ENCODE measurements at places on chromosomes 4 and X.

DNA sequence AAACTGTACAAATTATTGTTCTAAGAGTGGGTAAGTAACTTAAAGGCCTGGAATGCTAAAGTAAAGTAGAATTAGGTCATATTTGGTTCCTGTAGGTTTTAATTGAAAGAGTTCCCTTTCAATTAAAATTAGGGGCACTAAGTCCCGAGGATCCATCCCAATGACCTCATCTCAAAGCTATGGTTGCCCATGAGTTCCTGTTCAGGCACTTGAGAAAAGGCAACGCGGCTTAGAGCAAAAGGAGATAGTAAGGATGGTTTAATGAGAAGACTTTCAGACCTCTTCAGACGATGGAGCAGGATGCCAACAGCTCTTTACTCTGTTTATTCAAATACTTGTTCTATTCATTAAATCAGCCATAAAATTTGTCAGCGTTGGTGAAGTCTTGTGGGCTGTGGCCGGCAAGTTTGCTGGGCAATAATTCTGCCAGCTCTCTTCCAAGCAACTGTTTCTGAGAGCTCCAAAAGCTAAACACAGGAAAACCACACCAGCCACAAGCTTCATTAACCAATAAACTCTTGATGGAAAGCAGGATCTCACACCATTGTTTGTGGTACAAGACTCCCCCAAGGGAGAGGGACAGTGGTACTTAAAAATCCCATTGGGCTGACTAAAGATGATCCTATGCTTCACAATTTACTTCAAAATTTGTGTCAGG, 167.4 kb downstream of the COL4A6 start:
- no peak for DNase-seq

DNA sequence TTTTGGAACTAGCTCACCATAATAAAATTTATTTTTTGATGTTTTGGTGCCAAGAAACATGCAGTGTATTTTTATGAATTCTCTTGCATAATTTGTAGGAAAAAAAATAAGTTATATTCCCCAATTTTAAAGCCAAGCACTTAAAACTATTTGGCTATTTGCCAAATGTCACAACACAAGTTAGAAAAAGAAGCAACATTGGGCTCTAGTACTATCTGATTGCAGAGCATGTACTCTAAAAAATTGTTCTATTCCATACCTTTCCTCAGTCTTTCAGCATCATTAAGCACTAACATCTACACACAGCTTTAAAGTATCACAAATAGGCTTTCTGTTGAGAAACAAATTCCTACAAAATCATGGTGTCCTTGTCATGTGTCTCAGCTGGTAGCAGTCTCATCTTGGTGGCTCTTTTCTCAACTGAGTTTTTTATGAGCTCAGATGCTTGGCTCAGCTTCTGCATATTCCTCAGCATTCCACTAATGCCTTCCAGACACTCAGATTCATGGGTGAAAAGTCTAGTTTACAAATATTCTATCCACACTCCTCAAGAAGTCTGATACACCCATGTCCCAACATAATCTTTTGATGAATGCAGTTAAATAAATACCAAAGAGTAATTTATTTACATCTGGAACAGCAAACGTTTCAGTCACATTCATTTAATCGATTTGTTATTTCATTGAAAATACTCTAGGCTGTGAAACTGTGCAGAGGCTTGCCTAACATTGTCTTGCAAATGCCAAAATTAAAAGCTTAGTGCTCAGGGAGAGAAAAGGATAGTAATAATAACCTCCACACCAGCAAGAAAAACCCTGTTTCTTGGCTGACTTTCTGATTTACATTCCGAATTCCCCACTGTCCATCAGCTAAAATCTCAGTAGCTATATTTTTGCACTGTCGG, 2209.9 kb downstream of the PCDH7 start:
- no peak for DNase-seq

GRCh38 chr4:39855909-39856512, 121.7 kb downstream of the PDS5A start:
- DNase-seq: no peak

DNA sequence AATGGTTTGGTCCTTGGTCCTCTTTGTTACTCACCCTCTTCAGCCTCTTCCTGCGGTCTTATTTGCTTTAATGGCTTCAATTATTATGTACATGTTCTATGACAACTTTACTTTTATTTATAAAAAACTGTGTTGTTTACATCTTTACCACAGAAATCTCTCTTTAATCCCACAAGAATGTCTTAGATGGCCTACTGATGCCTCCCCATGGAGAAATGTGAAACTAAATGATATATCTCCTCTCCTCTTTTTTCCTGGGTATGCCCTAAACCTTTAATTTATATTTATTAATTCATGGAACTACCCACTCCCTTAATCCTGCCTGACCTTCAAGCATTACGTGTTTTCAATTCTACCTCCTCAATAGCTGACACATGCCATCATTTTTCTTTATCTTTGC, 573.2 kb downstream of the CENPC start:
- no peak for DNase-seq

DNA sequence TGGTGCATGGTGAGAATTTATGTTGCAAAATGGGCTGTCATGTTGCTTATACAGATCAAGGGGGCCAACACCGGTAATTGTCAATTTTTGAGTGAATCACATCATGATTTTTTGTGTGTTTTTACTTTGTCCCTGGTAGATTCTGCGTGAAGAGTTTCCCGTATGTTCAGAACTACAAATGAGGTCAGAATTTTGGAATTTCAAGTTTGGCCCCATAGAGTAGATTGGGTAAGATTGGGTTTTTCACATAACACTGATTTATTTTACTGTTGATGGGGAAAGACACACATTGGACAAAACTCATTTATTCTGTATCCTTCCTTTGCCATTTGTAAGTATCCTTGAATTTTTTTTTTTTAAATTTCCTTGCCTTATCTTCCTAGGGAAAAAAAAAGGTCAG, 158.5 kb upstream of the MXRA5 start:
- no peak for DNase-seq

- no peak for DNase-seq
These were observed 108.2 kb upstream of the ACSL4 start for GRCh38 chrX:109841257-109841656.

- no peak for DNase-seq
These were observed 1.7 kb upstream of the PDHA2 start for GRCh38 chr4:95838192-95838591.

GRCh38 chr4:173214231-173214630, 45.6 kb downstream of the GALNT7 start:
- no peak for DNase-seq

- DNase-seq: no peak
These were observed 11.0 kb upstream of the DUSP9 start for GRCh38 chrX:153635788-153636668.

- DNase-seq: no peak
These were observed 50.8 kb downstream of the PRPS1 start for GRCh38 chrX:107678957-107679740.

- no peak for DNase-seq
These were observed 52.4 kb downstream of the GAK start for GRCh38 chr4:879729-880077.

GRCh38 chr4:67624939-67625338, 66.4 kb downstream of the STAP1 start:
- DNase-seq: no peak

GRCh38 chr4:6115342-6115741, 85.0 kb downstream of the JAKMIP1 start:
- no peak for DNase-seq

GRCh38 chr4:37244583-37245390, at the start of gene NWD2:
Gene NWD2, plus strand, starts transcription at chr4:37244743. Its CDS starts 325 bp downstream, at chr4:37245068.
- no peak for DNase-seq

DNA sequence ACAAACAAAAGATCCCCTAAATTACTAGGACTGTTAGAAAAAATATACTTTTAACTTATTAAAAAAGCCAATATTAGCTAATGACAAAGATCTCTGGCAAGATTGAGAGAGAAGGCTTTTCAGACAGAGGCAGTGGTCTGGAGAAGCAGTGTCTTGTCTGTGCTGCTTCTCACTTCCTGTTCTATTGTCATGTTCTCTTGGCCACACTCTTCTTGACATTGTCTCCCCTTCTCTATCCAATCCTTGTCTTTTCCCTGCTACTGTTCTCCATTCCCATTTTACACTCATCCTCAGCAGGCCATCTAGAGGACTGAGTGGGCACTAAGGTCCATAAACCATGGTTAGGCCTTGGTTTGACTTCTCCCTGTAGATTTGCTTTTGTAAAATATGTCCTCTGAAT, 14.0 kb upstream of the TAPT1 start:
- no peak for DNase-seq

DNA sequence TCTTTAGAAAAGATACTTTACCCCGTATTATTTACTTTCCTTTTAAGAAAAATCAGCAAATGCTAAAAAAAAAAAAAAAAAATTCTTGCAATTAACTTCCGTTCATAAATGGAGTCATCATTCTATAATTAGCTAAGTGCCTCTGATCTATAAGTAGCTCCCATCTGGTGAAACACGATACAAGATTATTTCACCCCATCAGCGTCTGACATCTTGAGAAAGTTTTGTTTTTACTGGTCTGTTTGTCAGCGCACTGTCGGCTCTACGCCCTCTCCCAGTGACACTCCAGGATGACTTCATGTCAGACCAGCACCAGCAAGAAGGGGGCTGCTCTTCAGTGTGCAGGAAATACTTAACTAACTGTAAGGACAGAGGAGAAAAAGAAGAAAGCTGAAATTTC, 108.3 kb downstream of the AFAP1 start:
- no peak for DNase-seq

DNA sequence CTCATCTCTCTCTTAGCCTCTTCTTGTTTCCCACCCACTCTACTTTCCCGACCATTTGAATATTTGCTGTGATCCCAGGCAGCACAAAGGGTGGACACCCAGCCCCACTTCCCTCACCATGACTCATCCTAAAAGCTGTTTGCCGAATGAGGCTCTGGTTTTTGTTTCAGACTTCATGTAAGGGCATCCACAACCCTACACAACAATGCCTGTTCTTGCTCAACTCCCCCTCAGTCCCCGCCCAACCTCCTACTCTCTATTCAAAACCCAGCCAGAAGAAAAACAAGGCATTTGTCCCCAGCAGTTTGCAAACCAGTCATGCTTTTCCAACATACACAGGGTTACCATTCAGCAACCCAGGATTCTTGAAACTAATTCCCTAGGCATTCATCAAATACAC, 516.5 kb upstream of the CNKSR2 start:
- no peak for DNase-seq

GRCh38 chr4:17567271-17567670, 9.7 kb upstream of the LAP3 start:
- DNase-seq: no peak

DNA sequence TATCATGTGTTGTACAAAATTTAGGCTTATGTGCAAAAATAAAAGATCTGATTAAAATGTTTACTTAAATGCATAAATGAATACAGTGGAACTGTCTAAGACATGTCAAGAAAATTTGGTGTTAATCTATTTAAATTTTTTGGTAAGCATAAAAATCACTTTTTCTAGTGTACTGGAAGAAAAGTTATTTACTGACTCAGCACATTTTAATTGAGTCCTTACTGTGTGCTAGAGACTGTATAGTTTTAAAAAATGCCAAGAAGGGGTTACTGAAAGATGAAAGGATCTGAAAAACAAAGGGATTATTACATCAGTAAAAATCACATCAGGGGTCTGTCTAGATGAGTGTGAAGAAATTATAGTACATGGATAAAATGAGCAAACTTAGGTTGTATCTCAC, 60.6 kb downstream of the RAPGEF2 start:
- no peak for DNase-seq

- no peak for DNase-seq
These were observed 7.8 kb upstream of the ATP2B3 start for GRCh38 chrX:153509592-153509991.

DNA sequence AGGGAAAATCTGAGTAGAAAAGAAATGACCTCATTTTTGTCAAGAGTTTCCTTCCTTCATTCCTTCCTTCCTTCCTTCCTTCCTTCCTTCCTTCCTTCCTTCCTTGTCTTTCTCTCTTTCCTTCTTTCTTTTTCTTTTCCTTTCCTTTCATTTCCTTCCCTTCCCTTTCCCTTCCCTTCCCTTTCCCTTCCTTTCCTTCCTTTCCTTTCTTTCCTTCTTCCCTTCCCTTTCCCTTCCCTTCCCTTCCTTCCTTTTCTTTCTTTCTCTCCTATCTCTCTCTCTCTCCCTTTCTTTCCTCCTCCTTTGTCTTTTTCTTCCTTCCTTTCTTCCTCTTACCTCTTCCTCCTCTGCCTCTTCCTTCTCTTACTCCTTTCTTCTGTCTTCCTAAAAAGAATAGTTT, 347.6 kb downstream of the FAM47A start:
- no peak for DNase-seq

DNA sequence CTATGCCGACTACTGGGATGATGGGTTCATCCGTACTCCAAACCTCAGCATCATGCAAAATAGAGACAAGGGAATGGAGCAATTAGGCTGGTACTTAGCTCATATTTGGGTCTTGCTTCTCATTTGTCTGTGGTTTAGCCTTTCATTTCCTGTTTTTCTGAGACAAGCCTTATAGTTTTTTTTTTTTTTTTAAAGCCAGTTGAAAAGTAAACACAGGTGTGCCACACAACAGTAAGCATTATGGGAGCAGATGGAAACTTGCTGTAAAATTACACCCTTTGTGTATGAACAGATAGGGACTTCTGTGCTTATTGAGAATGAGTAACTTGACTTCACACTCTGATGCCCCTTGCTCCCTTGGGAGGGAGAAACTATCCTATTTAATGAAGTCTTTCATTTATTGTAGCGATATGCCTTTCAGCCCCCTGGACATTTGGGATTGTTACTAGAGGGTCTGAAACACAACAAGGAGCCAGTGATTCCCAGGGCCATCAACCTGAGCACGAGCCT, 13.7 kb downstream of the RASSF6 start:
- no peak for DNase-seq

- DNase-seq: no peak
These were observed 346.3 kb downstream of the TECRL start for GRCh38 chr4:64062991-64063390.

- DNase-seq: no peak
These were observed 203.7 kb downstream of the CFAP299 start for GRCh38 chr4:80539190-80539589.

GRCh38 chr4:17765514-17766286, 15.7 kb downstream of the FAM184B start:
- no peak for DNase-seq

DNA sequence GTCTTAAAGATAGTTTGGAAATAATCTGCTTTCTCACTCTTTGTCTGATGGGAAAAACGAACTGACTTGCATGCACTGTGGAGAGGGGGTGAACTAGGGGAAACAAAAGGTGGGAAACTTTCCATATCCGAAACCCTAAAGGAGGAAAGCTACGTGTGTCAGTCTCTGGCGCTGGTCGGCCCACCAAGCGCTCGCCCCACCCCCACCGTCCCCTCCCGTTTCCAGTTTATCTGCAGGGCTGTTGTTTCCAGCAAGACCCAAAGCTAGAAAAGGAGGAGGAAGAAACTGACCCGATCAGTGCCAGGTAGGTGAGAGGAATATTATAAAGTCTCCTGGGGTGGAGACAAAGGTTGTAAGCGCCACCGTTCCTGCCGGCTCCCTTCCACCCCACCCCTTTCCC, 552 bp downstream of the TCEAL9 start:
- DNase-seq: no peak

GRCh38 chr4:164109503-164109902, 615.0 kb downstream of the TMA16 start:
- DNase-seq: no peak

All from activated CD8-positive, alpha-beta memory T cell treated with anti-CD3 and anti-CD28 coated beads for 1 hour (primary cell).